ENCODE measurements at places on chromosomes 1 and 21.

DNA sequence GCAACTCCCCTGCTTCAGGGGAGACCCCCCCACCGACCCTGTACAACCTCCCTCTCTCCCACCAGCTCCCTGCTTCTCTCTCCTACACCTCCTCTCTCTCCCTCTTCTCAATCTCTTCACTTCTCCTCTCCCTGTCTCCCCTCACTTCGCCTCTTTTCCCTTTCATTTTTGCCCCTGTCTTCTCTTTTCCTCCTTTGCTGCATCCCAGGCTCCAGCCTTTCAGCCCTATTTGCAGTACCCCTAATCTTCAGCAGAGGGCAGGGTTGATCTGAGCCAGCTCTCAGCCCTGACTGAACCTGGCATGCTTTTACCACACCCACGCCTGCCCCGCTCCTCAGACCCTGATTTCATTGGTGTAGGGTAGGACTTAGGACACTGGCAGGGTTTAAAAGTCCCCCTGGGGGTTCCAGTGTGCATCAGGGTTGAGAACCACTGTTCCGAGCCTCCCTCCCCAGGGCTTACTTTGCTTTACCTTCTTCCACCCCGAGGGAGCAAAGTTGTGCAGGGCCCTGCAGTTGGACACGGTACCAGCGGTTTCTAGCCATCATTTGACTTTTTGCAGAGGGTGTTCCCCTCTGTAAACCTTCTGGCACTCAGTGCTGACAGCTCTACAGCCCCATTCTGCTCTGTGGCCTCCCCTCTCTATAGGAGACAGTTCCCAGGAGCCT, 67.3 kb upstream of the CNTN2 start:
- DNase-seq = no peak

GRCh38 chr1:24946861-24947658, 17.0 kb upstream of the RUNX3 start:
- no peak for DNase-seq

GRCh38 chr1:226443033-226443432, 35.1 kb upstream of the PARP1 start:
- no peak for DNase-seq

GRCh38 chr1:183139281-183139942, 46.7 kb upstream of the LAMC2 start:
- DNase-seq = no peak

DNA sequence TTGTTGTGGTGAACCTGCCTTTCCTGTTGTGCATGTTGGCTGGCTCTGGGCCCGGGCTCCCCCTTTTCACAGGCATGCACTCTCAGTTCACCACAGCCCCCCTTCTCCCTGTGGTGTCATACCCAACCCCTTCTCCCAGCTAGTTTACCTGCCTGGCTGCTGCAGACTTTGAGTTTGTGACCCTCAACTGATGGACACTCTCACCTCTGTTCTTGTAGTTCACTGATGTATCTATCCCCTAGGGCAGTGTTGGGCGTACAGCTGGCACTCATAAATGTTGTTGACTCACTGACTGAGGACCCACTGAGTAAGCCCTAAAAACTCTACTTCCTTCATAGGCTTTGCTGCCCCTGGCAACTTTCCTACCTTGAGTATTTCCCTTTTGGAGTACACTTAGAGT, 54.9 kb downstream of the WDR64 start:
- DNase-seq = no peak

GRCh38 chr1:232643251-232643650, 13.3 kb upstream of the SIPA1L2 start:
- DNase-seq = no peak

- no peak for DNase-seq
Observed at GRCh38 chr1:99759518-99760160, 6.8 kb downstream of the FRRS1 start.
